ENCODE measurements at places on chromosomes 13 and 19. TPM values are rescaled to one million over a fixed set of nuclear protein-coding genes. Genes with fewer than 3 reads are reported as not detected.
A peak's percentile ranks its signal among the peaks of the same experiment; 100 is the strongest.

DNA sequence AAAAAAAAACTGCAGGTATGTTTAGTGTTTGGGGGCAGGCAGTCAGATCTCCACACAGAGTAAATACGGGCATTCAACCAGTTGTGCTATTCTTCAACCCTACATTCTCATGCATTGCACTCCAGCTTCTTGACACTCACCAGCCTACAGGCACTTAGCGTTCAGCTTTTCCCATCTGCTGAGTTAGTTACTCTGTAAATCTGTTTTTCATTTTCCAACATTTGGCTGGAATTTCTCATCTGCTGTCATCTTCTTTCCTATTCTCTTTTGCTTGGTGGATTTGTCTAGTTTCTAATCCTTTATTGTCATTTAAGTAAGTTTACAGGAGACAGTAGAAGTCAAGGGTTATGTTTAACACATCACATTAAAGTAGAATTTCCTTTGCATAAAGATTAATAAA is 1318.9 kb downstream of the OLFM4 start:
- DNase-seq: no peak

DNA sequence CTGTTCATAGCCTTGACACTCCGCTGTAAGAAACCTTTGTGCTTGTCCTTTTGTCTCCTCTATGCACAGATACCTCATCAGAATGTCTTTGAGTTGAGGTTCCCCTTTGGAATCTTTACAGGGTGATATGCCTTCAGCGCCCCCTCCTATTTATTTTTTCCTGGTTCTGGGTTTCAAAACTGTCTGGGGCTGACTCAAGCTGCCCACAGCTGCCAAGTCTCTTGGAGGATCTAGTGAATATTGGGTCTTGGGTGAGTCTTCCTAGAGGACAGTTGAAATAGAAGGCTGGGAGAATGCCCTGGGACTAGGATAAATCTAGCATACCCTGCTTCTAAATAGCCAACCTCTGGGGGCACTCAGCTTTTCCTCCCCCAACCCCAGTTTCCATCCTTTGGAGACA is 930 bp downstream of the ZNF136 start:
- DNase-seq: no peak

DNA sequence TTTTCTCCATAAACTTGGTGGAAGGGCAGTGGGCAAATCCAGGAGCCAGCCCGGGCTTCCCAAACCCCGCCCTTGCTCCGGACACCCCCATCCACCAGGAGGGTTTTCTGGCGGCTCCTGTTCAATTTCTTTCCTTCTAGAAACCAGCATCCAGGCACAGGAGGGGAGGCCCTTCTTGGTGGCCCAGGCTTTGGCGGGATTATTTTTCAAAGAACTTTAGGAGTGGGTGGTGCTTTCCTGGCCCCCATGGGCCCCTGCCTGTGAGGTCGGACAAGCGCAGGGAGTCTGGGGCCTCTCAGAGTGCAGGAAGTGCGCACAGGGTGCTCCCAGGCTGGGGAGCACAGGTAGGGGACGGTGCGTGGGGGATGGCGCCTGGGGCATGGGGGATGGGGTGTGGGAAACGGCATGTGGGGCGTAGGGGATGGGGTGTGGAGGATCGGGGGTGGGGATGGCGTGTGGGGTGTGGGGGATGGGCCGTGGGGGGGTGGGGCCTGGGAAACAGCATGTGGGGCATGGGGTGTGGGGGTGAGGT is 396 bp downstream of the F7 start:
- no peak for DNase-seq

- no peak for DNase-seq
These were observed 132.7 kb upstream of the RNF113B start for GRCh38 chr13:98309569-98310335.

- no peak for DNase-seq
These were observed 5.0 kb downstream of the EBI3 start for GRCh38 chr19:4234142-4234861.

The CIC gene
- 34.7 TPM for total RNA-seq

DNA sequence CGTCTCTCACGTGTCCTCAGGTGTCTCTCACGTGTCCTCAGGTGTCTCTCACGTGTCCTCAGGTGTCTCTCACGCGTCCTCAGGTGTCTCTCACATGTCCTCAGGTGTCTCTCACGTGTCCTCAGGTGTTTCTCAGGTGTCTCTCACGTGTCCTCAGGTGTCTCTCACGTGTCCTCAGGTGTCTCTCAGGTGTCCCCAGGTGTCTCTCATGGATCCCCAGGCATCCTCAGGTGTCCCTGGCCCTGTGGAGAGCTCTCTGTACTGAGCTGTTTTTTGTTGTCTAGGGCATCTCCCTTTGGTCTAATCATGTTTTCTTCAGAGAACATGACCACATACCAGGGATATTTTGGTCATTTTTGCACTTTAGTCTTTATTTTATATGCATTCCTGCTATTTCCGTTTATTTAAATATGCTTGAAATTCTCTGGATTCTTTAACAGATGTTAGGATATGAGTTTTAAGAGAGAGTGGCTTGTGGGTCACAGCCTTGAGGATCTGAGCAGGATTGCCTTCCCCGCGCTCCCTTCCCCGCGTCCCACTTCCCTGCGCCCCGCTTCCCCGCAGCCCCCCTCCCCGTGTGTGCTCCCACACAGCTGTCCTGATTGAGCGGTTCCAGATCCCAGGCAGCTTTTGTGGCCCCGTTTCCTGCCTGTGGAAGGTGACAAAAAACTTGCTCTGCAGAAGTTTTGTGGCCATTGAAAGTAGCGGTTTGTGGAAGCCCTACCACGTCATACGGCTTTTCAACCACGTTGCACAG is 31.9 kb downstream of the ATP4B start:
- DNase-seq: no peak

GRCh38 chr13:110907951-110908898 is 6.6 kb downstream of the ANKRD10 start:
- no peak for DNase-seq

GRCh38 chr19:49339301-49340068 is 4.3 kb downstream of the CD37 start:
- peak; percentile 92 for DNase-seq

GRCh38 chr13:41352935-41353840 is 42.1 kb downstream of the NAA16 start:
- DNase-seq: no peak

The ZNF45 gene
- 8.4 TPM for total RNA-seq

- DNase-seq: no peak
These were observed 2.9 kb upstream of the ATP11A start for GRCh38 chr13:112686987-112687386.

The ODAD3 gene
- total RNA-seq: 0.68 TPM

GRCh38 chr19:58409010-58409790 is 751 bp downstream of the ZNF584 start:
- no peak for DNase-seq

The MYBPC2 gene
- not detected for total RNA-seq

The ZNF428 gene
- 34.2 TPM for total RNA-seq

DNA sequence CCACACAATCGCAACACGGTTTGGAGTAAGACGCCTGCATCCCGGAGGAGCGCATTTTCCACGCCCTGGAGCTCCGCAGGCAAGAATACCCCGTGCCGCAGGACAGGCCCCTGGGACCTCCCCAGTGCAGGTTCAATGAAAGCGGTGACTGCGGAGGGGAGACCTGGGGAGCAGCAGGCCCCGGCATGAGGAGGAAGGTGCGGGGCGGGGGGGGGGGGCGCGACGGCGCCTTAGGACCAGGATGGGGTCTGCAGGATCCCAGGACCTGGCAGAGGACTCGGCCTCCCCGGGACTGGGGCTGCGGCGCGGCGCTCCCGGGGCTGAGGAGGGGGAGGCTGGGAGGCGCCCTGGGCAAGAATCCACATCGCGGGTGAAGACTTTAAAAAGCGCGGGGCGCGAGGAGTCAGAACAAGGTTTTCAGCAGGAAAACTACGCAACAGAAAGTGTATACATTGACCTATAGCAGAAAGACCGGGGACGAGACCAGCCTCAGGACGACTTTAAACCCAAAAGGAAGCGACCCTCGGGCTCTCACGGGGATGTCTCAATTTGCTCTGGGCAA is 432 bp downstream of the ZNF611 start:
- peak; percentile 44 for DNase-seq

DNA sequence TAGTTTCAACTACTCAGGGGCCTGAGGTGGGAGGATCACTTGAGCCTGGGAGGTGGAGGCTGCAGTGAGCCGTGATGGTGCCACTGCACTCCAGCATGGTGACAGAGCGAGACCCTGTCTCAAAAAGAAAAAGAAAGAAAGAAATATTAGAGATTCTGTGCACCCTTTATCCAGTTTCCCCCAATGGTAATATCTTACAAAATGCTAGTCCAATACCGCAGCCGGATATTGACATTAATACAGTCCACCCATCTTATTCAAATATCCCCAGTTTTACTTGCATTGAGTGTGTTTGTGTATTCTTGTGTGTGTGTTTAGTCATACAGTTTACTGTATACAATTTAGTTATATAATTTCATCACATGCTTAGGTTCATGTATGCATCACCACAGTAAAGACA is 8.6 kb upstream of the IFNL4 start:
- DNase-seq: no peak

GRCh38 chr13:105763851-105764250 is 771.6 kb downstream of the EFNB2 start:
- no peak for DNase-seq

- no peak for DNase-seq
These were observed 483.2 kb downstream of the DIAPH3 start for GRCh38 chr13:59680429-59681024.

The DAZAP1 gene
- 74.1 TPM for total RNA-seq

The TUBB4A gene
- 0.94 TPM for total RNA-seq

The CGB1 gene
- not detected for total RNA-seq

DNA sequence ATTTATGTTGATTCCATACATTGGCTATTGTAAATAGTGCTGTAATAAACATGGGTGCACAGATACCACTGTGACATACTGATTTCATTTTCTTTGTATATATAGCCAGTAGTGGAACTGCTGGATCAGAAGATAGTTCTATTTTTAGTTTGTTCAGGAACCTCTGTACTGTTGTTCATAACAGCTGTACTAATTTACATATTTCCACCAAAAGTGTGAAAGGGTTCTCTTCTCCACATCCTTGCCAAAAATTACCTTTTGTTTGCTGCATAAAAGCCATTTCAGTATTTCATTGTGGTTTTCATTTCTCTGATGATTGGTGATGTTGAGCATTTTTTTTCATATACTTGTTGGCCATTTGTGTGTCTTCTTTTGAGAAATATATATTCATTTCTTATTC is 1962.1 kb downstream of the PCDH9 start:
- no peak for DNase-seq

GRCh38 chr19:11373166-11373884 is 1.1 kb upstream of the SWSAP1 start:
- DNase-seq: no peak

DNA sequence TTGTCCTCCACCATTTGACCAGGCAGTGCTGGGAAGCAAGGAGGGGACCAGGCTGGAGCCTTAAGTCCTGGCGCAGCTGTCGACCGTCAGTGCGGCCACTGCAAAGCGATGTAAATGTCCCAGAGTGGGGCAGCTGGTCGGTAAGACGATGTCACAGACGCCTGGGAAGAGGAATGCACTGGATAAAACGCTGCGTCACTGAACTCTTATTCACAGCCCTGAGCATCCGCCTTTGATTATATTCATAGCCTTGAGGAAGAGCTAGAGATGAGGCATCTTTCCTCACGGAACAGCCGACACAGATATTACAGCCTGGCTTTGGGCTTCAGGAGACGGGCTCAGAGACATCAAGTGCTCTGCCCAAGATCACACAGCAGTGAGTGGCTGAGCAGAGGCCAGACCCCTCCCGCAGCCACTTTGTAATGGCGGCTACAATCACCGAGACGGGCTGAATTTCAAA is 17.6 kb upstream of the TUBGCP3 start:
- no peak for DNase-seq

The THSD8 gene
- 3.2 TPM for total RNA-seq

- no peak for DNase-seq
These were observed 62.5 kb downstream of the RAP2A start for GRCh38 chr13:97496511-97496910.

DNA sequence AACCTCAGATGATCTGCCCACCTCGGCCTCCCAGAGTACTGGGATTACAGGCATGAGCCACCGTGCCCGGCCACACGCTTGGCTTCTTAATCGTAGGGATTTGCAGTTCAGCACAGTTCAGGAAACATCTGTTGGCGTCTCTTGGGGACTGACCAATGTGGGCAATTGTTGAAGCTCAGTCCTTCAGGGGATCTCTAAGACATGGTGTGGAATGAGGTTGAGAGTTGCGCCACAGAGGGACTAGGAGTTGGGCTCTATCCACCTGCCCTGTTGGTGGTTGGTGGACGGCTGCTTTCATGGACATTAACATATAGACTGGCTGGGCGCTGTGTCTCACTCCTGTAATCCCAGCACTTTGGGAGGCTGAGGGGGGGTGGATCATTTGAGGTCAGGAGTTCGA is 37.3 kb upstream of the SIN3B start:
- no peak for DNase-seq

The KLK12 gene
- not detected for total RNA-seq

The RUBCNL gene
- total RNA-seq: 0.97 TPM

DNA sequence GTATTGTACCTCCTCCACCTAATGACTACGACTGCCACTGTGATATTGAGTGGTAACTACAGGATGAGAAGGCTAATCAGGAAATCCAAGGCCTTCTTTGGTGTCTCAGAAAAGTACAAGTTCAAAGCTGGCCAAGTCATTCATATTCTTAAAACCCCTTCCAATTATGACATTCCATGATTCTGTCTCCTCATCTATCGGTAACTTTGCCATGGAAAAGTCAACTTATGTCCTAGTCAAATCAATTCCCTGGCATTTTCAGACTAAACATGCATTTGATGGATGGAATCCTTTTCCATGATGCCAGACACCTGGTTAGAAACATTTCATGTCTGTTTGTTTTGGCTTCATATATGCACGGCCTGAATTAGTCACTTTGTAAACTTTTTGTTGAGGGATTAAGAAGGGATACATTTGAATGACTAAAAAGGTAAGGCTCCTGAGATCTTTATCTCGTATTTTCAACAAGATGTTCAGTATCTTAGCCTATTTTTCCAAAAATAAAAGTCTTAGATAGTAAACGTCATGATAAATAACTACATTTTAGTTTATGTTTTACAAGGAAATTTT is 186.5 kb downstream of the NHLRC3 start:
- no peak for DNase-seq

The AZU1 gene
- total RNA-seq: 0.18 TPM

DNA sequence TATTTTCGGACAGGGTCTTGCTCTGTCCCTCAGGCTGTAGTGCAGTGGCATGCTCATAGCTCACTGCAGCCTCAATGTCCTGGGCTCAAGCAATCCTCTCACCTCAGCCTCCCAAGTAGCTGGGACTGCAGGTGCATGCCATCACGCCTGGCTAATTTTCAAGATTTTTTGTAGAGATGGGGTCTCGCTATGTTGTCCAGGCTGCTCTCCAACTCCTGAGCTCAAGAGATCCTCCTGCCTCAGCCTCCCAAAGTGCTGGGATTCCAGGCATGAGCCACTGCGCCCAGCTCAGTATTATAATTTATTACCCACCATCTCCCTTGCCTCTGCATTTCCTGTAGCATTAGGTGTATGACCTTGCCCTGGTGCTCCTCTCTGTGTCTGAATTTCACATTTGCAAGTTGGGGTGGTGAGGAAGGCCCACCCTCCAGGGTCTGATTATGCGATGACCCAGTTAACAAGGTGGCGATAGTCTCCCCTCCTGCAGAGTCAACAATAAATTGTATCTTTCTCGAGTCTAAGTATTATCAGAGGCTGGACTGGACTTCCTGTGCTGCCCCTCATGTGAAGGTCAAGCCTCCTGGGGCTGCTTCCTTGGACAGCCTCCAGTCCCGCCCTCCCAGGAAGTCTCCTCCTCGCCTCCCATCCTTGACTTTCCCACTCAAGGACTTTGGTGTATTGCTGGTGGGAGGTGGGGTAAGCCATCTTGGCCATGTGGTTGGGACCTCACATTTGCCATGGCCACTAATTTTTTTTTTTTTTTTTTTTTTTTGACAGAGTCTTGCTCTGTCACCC is 1.5 kb upstream of the TUBB4A start:
- no peak for DNase-seq
